ENCODE measurements at places on chromosomes 6 and 20. TPM values are rescaled to one million over a fixed set of nuclear protein-coding genes. Genes with fewer than 3 reads are reported as not detected.

Gene EPPIN
- total RNA-seq = not detected

Gene BTN2A1
- 16.8 TPM for total RNA-seq

- no peak for DNase-seq
These were observed 404.2 kb upstream of the CITED2 start for GRCh38 chr6:139778688-139779087.

DNA sequence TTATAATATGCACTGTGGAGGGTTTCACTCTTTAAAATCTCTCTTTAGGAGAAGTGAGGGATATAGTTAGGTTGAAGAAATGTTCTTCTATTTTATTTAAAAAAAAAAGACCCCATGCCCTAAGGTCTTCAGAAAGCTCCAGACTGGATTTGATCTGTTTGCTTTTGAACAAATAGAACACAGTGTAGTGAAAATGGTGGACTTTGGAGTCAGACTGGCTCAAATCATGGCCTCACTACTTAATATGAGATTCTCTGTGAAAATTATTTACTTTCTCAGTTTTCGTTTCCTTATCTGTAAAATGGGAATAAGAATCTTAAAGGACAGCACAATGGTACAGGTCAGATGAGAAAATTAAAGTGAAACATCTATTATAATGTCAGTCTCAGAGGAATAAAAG, 203.9 kb downstream of the ASCC3 start:
- DNase-seq = no peak

Gene WFDC10B
- not detected for total RNA-seq

DNA sequence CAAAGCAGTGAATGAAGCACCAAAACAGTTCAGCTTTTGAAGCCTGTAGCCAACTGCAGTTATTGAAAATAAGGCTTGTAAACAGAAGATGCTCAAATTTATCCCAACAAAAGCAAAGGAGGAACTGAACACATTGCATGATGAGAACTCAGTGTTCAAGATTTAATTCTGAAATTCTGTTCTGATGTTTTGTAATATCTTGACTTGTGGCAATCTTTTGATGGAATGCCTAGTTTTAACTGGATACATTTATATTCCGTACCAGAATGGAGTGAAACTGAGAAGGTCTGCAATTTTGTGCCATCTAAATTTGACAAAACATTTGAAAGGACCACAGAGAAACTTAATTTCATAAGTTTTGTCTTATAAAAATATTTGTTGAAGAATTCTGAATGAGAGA, 17.5 kb downstream of the FYN start:
- no peak for DNase-seq

DNA sequence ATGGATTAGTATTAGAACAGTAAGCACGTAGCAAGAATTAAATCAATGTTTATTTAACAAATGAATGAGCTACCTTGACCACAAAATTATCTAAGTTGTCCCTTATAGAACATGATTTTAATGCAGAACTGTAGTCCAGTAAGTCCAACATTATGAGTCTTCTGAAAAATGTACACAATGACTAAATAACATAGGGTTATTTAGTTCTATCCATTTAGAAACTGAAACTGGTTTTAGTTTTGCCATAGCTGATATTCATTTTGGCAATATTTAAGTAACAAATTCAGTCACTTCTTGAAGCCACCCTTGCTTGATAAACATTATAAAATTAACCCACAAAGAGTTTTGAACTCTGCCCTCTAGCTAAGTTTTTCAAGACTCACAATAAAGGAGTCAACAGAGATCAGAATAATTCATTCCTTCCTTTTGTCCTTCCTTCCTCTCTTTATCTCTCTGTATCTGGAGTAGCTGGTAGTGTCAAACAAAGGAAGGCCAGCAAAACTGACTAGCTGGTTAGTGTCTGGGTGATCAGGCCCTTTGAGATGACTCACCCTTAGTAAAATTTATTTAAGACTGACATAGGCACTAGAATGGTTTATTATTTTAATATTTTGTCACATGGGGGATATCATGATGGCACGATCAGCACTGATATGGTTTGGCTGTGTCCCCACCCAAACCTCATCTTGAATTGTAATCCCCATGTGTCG, 115.1 kb downstream of the BTBD9 start:
- no peak for DNase-seq

- DNase-seq = no peak
These were observed 79.0 kb downstream of the NFATC2 start for GRCh38 chr20:51463560-51463959.

DNA sequence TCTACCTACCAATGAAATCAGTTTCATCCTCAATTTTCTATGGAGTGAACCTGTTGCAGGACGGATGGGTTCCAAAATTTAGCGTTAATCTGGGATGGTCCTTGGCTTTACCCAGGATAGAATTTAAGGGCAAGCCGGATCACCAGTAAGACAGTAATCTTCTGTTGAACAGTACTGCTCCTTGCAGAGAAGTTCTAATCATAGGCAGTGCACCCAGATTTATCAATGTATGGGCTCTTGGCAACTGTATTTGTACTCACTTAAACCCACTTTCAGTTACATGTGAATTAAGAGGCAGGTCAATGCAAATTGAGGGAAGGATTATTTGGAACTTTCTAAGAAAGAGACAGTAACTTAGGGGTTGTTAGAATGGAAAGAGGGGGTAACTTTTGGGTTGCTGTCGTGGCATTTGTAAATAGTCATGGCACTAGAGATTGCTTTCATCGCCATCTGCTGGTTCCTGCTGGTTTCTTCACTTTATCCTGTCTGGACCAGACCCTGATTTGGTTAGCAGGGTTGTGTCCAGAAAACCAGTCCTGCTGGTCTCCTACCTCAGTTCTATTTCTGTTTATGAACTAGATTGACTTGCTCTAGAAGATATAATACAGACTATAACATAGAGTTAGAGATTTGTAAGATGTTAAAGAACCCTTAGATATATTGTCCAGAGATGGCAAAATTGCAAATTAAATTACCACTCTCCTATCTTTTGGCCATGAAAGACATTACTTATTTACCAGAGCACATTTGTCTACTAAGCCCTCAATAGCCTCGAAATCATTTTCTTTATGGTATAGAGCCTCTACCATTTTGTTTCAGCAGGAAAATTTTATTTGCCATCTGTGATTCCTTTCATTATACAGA, 646.3 kb downstream of the UTRN start:
- peak; percentile 37 for DNase-seq

DNA sequence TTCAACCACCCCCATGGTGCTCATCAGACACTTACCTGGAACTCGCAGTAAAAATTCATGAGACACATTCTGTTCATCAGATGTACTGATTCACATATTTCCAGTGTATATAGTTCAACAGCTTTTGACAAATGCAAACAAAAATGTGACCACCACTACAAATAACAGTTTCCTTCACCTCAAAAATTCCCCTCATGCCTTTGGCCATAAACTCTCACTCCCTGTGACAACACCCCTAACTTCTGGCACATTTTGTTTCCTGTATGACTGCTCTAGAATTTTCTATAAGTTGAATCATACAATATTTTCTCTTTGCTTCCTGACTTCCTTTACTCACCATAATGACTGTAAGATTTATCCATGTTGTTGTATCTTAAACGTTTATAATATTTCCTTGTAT, 63.7 kb downstream of the C6orf118 start:
- no peak for DNase-seq

- DNase-seq = no peak
These were observed 24.8 kb downstream of the ZNF311 start for GRCh38 chr6:28980137-28980851.
